ENCODE measurements at places on chromosomes 1 and 21.

- no peak for DNase-seq
These were observed 134.5 kb downstream of the SMYD3 start for GRCh38 chr1:246372559-246372958.

DNA sequence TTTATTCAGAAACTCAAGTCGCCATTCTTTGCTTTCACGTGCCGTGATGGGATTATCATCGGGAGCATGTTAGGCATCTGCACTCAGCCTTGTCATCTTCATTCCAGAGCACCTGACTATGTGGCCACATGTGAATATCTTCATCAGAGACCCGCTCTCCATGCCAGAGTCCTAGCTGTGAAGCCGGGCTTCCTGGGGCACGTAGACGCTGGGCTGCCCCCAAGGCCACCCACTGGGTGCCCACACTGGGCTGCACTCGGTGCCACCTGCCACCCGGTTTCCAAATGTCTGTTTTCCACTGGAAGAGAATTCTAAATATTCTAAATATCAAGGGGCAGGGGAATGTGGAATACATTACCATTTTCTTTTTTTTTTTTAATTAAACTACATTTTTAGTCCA is 43.8 kb downstream of the SLC37A1 start:
- DNase-seq: no peak

DNA sequence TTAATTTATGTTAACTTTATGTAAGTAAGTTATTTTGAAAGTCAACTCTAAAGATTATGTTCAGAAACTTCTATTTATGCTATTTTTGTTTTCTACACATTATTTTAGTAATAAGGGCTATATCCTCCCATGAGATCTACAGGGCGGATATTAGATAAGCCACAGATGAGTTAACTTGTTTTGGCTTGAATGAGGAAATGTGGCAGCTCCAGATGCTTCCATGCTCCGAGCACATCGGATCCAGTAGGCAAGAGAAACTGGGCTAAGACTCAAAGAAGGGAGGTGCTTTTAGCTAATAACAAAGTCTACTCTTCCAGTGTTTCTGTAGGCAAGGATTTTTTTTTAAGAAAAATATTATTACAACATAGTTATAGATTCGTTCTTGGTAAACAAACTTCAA is 20.0 kb upstream of the LAMC1 start:
- DNase-seq: no peak

DNA sequence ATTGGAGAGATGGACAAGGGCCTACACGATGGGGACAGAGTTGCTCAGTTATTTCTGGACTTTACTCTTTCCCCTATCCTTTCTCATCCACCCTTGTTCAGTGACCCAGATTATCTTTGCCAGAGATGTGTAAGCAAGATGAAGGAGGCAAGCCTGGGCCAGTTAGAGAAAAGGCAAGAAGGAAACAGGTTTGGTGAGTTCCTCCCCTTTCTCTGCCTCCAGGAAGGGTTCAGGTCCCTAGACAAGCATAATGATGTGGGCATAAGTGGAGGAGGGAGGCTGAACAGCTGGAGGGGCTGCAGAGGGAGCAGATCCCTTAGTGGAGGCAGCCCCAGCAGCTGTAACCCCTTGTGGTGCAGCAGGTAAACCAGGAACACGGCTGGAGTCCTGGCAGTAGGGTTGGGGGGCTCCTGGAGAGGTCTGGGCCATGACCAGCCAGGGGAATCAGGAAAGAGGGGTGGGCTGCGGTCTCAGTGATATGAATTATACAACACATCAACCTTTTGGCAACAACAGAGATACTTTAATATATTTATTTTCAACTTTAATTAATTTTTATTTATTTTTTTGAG is 9.2 kb upstream of the CDC42 start:
- no peak for DNase-seq

- DNase-seq: no peak
These were observed 258.4 kb upstream of the HOOK1 start for GRCh38 chr1:59556398-59556797.

DNA sequence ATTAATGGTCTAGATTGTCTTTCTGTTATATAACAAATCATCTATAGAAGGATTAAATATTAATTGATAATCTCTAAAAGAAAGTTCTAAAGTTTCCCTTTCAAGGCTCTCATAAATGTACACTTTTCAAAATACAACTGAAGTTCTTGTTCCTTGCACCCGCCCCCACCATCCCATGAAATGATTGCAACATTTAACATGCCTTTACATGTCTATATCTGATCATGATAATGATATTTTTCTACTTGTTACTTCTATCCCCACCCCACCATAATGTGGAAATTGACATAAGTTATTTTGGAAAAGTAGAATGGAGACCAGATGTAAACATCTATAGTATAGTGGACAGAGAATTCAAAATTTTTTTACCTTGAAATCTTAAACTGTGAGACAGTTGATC is 186.6 kb downstream of the NTNG1 start:
- no peak for DNase-seq
